ENCODE measurements at places on chromosomes 13 and 19.

GRCh38 chr13:75296641-75297040 is 185.3 kb downstream of the TBC1D4 start:
- no peak for DNase-seq

DNA sequence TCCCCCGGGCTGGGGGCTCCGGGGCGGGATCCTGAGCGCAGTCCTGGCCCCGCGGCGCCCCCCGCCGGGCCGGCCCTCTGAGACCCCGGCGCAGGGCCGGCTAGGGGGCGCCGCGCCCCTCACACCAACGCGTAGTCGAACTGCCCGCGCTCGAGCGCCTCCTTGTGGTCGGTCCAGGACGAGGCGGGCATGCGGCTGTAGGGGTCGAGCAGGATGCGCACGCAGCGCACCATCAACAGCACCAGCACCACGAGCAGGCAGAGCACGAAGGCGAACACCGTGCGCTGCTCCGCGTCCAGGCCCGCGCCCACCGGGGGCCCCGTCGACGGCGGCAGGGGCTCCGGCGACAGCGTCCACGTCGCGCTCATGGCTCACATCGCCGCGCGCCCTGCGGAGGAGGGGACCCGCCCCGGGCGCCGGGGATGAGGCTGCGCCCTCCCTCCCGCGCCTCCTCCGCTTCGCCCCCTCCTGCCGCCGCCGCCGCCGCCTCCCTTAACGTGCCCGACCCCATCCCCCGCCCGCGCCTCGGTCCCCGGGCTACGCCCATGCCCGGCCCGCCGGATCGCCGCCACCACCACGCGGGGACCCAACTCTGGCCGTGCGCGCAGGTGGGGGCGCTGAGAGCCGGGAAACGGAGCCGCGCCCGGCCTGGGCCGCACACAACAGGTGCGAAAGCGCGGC is 624 bp downstream of the CTXN1 start:
- peak; percentile 81 for DNase-seq

DNA sequence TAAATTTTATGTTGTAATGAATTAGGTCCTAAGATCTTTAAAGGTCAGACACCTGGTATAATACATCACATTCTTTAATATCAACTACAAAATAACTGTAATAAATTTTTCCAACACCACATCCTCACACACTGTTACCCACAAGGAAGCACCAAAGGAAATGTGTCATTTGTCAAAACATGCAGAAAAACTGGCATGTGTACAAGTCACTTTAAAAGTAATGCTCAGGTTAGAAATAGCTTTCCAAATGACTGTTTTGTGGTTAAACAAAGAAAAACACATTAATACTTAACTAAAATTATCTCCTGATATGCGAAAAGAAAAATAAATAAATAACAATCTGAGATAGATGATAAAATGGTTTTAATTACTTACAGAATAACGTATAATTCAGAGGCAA is 74.7 kb downstream of the MZT1 start:
- no peak for DNase-seq

DNA sequence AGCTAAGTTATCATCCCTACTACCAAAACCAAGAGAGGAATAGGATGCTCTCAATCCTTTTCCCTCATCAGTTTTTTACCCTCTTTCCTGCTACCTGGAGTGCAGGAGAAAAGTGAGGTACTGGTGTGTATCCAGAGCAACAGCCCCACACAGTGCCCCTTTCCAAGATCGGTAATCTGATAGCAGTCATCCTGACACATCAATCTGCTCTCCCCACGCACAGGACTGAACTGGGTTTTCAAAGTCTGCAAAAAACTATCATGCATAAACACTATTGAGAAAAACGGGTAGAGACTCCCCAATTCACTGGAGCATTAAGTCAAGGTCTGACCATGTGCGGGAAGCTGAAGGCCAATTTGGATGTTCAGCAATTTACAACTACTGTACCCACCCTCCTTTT is 284.8 kb downstream of the RBM26 start:
- no peak for DNase-seq

Measured in H4 (cell line).